ENCODE measurements at places on chromosomes 6 and 20.
A peak's percentile ranks its signal among the peaks of the same experiment; 100 is the strongest.

- DNase-seq = peak; percentile 20
Observed at GRCh38 chr6:135537741-135538301, 40.3 kb upstream of the AHI1 start.

- DNase-seq = no peak
Observed at GRCh38 chr6:149327638-149328037, 10.1 kb downstream of the TAB2 start.

DNA sequence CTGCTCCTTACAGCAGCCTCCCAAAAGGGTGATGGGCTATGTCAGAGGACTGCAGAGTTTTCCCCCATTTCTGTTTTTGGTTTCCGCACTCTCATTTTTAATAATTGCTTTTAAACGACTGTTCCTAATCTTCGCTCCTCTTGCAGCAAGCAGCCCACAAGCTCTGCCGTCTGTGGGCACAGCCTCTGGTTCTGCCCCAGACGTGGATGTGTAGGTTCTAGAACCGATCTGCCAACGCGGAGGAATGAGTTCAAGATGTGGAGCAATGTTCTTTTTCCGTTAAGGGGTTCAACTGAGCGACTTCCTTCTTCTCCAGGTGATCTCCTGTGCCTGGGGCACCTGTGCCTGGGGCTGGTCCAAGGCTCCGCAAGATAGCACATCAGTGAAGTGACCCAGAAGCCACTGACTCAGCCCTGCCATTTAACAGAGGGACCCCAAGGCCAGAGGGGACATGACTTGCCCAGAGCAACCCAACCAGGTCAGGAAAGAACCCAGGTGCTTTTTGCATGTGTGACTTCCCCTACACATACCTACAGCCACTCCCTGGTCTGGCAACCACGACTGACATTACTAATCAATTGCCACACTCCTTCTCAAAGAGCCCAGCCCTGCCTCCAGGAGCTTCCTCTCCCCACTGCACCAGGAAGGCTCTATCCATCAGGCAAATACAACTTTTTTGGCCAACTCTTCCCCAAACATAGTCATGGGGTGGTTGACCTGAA lies 22.7 kb downstream of the PMEPA1 start:
- no peak for DNase-seq

- DNase-seq = no peak
Observed at GRCh38 chr6:32963866-32964265, 4.5 kb upstream of the BRD2 start.

DNA sequence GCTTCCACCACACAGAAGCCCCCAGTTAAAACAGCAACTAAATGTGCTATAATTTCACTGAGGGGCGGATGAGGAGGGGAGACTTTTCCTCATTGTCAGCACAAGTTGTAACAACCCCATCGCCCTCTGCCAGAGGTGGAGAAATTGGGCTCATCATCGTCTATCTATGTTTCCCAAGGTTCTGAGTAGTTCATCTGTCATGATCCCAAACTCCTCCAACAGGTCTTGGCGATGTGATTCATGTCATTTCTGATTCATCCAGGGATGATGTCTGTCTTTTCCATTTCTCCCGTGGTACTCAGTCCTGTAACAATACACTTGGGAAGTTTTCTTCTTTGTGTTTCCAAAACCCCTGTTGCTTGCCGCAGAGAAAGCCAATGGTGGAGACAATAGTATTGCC lies 51.0 kb downstream of the TFAP2A start:
- no peak for DNase-seq

GRCh38 chr6:45367999-45368398 lies 9.7 kb downstream of the SUPT3H start:
- DNase-seq = no peak

DNA sequence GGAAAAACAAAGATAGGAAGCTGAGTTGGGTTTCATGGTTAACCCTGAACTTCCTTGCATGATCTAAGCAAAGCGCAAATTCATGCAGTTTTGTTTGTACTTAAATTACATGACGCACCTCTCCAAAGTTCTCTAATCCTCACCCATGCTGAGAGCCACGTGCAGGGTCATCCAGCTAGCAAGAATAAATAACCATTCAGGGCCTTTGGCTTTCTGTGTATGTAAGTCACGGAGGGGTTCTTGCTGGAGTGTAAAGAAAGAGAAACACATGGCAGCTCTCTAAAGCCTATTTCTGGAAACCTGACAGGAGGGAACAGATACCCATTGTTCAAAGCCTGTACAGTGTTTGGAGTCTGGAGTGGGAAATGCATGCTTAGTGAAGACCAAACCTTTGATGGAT lies 171.7 kb upstream of the CCN2 start:
- peak; percentile 98 for DNase-seq

GRCh38 chr6:168709991-168710390 lies 269.0 kb downstream of the SMOC2 start:
- no peak for DNase-seq

GRCh38 chr6:169959136-169960002 lies 207.9 kb downstream of the ERMARD start:
- no peak for DNase-seq

- DNase-seq = no peak
Observed at GRCh38 chr6:14079433-14079832, 38.1 kb upstream of the CD83 start.

- no peak for DNase-seq
Observed at GRCh38 chr6:36627801-36628246, 33.7 kb downstream of the SRSF3 start.

DNA sequence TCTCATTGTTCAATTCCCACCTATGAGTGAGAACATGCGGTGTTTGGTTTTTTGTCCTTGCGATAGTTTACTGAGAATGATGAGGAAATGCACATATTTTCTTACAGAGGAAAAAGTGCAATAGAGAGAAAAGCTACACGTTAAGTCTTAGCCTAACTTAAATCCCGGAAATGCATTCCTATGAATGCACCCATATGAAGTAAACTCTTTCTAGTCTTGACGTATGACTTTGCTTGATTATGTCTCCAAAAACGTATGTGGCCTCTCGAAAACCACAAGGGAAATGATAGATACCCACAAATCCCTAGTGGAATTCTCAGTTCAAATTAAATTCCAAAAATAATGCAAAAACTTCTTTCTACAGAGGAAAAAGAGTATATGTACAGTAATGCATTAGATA lies 90.7 kb upstream of the SASH1 start:
- DNase-seq = no peak

DNA sequence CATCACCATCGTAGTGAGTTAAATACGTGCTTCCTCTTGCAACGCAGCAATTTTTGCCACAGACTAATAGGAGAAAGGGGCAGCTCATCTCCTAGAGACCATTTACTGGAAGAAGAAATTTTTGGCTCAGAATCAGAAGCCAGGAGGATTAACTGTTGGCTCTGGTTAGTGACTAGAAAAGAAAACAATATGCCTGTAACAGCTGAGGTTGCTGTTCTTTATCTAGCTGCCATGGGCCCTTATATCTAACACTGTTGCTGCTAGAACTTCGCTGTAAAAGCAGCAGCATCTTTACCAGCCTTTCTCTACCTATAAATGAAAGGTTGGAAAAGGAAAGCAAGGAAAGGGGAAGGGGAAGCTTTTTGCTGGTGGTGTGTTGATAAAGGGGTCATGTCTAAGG lies 65.9 kb downstream of the FAM135A start:
- DNase-seq = no peak

GRCh38 chr20:49680484-49680883 lies 33.2 kb downstream of the B4GALT5 start:
- no peak for DNase-seq

DNA sequence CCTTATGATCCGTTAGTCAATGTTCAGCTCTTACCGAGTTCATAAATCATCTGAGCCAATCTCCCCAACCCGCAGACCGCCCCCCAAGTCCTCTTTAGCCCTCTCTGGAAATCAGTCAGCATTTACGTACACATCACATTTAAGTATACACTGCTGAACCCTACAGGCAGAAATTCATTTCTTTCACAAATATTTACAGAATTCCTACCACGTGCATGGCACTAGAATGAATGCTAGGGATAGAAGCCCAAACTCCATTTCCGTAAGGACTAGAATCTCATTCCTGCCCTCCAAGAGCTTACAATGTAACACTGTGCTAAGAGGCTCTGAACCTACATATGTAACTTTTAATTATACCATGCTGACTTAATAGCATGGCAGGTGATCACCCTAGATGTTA lies 1.8 kb downstream of the OSER1 start:
- DNase-seq = no peak

- no peak for DNase-seq
Observed at GRCh38 chr6:130696806-130697205, 130.4 kb upstream of the SMLR1 start.

GRCh38 chr6:125066140-125066539 lies 87.4 kb upstream of the TPD52L1 start:
- DNase-seq = no peak

- DNase-seq = no peak
Observed at GRCh38 chr20:13639150-13639497, 392 bp upstream of the TASP1 start.

DNA sequence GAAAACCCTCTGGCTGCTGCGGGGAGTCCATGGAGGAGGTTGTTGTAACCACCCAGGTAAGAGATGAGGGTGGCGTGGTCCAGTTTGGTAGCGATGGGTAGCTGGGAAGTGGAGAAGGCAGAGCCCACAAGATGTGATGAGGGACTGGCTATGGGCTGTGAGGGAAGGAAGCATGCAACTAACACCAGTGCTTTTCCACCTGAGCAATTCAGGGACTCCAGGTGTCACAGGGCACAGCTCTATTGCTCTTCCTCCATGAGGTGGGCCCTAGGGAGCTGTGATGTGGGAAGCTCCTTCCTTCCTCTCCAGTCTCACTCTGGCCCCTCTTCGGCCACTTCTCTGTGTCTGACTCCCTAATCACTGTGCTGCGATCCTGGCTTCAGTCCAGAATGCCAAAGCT lies 32.4 kb upstream of the TGM6 start:
- DNase-seq = no peak

GRCh38 chr6:10312445-10312844 lies 102.4 kb downstream of the TFAP2A start:
- no peak for DNase-seq

DNA sequence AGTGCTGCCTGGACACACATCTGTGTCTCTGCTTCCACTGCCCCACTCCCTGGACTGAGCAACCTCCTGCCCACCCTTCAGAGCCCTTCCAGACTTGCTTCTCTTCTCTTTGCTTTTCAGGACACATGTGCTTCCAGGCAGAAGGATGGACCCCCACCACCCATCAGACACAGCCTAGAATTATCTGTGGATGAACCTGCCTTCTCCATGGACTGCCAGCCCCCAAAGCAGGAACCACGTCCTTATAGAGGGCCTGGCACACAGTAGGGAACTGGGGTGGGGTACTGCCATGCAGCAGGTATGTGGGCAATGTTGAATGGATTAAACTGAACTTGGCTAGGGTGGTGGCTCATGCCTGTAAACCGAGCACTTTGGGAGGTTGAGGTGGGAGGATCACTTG lies 3.6 kb downstream of the KIAA1755 start:
- no peak for DNase-seq

DNA sequence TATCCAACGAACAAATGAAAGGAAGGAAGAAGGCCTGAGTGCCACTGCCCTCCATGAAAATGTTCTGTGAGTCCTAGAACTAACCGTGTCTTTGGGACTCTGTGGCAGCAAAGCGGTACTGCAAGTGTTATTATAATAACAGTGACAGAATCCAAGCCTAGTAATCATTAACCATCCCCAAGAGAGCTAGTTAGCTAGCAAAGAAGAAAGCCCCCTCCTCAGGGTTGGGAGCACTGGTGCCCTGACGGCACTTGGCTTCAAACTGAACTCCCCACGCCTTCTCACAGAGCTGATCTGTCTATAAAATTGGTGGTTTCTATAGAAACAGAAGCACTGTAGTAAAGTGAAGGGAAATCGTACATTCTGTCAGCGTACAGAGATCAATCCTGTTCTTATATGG lies 239.8 kb downstream of the PTPRT start:
- no peak for DNase-seq

GRCh38 chr6:128156321-128157111 lies 255.7 kb upstream of the THEMIS start:
- no peak for DNase-seq

DNA sequence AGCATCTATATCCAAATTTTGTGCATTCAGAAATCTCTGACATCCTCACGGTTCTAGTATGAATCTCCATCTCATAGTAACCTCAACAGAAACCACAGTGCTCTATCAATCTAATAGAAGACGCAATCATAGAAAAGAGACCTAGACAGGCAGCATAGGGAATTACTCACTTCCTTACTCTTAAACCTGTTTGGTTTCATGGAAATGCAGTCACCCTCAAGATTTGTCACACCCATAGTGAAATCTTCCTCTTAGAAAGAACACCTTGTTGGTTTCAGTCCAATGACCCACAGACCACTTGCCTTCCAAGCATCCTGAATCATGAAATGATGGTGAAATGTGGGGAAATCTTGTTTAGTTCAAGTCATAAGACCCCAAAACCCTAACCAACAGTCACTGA lies 166.1 kb upstream of the PRDM1 start:
- DNase-seq = no peak

DNA sequence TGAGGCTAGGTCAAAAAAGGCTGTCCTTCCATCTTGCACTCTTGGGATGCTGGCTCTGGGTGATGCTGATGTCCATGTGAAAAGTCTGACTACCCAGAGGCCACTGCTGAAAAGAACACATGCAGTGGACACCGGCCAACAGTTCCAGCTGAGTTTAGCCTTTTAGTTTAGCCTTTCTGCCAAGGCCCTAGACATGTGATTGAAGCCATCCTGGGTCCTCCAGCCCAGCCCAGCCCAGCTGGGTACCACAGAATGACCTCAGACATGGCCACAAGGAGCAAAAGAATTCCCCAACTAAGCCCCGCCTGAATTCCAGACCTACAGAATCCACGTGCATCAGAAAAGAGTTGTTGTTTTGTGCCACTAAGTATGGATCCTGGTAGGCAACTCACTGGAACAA lies 17.4 kb downstream of the PIGT start:
- DNase-seq = peak; percentile 36

DNA sequence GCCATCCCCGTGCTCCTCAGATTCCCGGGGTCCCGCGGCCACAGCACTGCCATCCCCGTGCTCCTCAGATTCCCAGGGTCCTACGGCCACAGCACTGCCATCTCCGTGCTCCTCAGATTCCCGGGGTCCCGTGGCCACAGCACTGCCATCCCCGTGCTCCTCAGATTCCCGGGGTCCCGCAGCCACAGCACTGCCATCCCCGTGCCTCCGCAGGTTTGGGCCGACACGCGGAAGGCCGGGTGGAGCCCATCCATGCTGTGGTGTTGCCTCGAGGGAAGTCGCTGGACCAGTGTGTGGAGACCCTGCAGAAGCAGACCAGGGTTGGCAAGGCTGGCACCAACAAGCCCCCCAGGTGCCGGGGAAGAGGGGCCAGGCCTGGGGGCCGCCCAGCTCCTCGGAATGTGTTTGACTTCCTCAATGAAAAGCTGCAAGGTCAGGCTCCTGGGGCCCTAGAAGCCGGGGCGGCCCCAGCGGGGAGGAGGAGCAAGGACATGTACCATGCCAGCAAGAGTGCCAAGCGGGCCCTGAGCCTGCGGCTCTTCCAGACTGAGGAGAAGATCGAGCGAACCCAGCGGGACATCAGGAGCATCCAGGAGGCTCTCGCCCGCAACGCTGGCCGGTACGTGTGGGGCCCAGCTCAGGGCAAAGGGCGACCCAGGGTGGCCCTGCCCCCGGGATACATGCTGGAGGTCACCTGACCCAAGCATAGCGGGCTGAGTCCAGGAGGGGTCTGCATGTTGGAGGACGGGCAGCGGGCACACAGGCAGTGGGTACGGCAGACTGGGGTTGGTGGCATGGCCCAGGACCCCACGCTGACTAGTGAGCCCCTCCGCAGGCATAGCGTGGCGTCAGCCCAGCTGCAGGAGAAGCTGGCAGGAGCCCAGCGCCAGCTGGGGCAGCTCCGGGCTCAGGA lies 1.3 kb upstream of the LIME1 start:
- DNase-seq = no peak

GRCh38 chr6:127641905-127642304 lies 64.9 kb downstream of the C6orf58 start:
- DNase-seq = peak; percentile 9
